ENCODE measurements at places on chromosomes 6 and 20.

- no peak for DNase-seq
These were observed 3.1 kb downstream of the STK4 start for GRCh38 chr20:44969300-44969894.

DNA sequence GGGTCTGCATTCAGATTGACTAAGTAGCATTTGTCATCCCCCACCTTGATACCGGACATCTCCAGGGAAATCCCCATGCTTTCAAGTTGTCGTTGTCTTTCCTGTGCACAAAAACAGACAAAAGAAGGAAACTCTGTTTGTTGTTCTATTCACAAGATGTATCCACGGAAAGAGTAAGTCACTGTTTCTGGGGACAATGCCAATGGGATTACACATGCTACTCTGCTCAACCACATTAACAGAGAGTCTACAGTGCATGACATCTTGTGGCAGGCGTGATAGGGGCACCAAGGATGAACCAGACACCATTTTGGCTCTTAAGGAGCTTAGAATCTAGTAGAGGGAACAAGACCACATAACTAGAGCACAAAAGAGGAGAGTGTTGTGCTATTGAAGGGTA lies 124.4 kb upstream of the NUP153 start:
- no peak for DNase-seq

DNA sequence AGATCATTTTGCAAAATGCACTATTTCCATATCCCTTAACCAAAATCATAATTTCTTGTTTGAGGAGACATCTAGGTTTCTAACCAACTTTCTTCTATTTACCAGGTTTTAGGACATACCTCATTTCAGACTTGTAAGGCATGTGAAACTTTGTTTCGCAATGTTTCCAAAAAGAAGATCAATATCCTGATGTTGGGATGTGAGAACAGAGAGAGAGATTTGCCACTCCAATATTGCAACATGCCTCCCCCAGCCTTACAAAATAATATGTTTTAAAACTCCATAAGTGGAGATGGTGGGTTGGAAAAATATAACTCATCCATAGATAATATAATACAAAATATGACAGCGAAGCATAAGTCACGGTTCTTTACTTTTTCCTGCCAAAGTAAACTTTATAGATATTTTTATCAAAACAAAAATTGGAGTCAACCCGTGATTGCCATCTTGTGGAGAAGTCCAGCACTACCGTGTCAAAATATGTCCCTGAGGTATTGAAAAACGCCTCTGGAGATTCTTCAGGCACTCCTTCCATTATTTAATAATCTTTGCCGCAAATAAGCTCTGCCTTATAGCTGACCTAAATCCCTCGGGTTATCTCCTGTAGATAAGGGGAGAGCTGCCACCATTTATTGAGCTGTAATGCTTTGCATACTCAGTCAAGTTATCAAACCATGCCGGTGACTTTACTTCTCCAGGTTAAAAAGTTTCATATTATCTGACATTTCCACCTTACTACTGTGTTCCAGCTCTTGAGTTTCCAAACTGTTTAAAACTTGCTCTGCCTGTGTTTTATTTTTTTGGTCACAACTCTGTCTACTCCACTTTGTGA lies 534.2 kb downstream of the HACE1 start:
- DNase-seq = no peak

GRCh38 chr6:142686507-142686887 lies 258.5 kb downstream of the HIVEP2 start:
- DNase-seq = no peak

All from DMS153 (cell line).